Lung microvascular endothelial cell (primary cell): ENCODE measurements at places on chromosomes 3 and 15. TPM values are rescaled to one million over a fixed set of nuclear protein-coding genes. Genes with fewer than 3 reads are reported as not detected.

The ALG3 gene
- 15.5 and 20.4 TPM in 2 replicates for total RNA-seq

The RMDN3 gene
- total RNA-seq, result 14.2 and 28.6 TPM in 2 replicates

The ROBO2 gene
- total RNA-seq, result not detected in 2 replicates

The TIPARP gene
- 14.8 and 32.1 TPM in 2 replicates for total RNA-seq

The STAC gene
- total RNA-seq, result 0.40 and 2.6 TPM in 2 replicates

The TM6SF1 gene
- 30.9 and 51.6 TPM in 2 replicates for total RNA-seq

The GLT8D1 gene
- 41.0 and 47.2 TPM in 2 replicates for total RNA-seq

The SERPINI2 gene
- not detected in 2 replicates for total RNA-seq

The SELENOS gene
- 39.7 and 83.1 TPM in 2 replicates for total RNA-seq

The CCK gene
- not detected in 2 replicates for total RNA-seq

The GOLGA6A gene
- total RNA-seq, result not detected in 2 replicates

The TMCO5A gene
- not detected in 2 replicates for total RNA-seq

The THBS1 gene
- total RNA-seq, result 3,460 and 6,737 TPM in 2 replicates

The RHCG gene
- total RNA-seq, result not detected in 2 replicates

The ITIH3 gene
- total RNA-seq, result 0.22 and 0.60 TPM in 2 replicates

The PIK3R4 gene
- total RNA-seq, result 28.1 and 30.4 TPM in 2 replicates

The PRSS50 gene
- total RNA-seq, result not detected in 2 replicates

The CACNA2D2 gene
- under 0.01 TPM in 1 of 2 replicates, not detected in the other for total RNA-seq

The ZSCAN29 gene
- total RNA-seq, result 11.1 and 16.1 TPM in 2 replicates

The MYZAP gene
- 49.7 and 86.3 TPM in 2 replicates for total RNA-seq

The ZNF717 gene
- 6.8 and 7.9 TPM in 2 replicates for total RNA-seq

The POTEB2 gene
- total RNA-seq, result not detected in 2 replicates

The CHRM5 gene
- total RNA-seq, result 0.20 and 0.22 TPM in 2 replicates

The ARPIN gene
- total RNA-seq, result 8.5 and 11.1 TPM in 2 replicates

The ZNF662 gene
- 0.44 and 1.8 TPM in 2 replicates for total RNA-seq

The HYKK gene
- total RNA-seq, result 0.60 and 1.1 TPM in 2 replicates

The GRK7 gene
- total RNA-seq, result not detected in 2 replicates

The CIDEC gene
- total RNA-seq, result not detected in 2 replicates
